ENCODE measurements at places on chromosomes 2 and 18.

DNA sequence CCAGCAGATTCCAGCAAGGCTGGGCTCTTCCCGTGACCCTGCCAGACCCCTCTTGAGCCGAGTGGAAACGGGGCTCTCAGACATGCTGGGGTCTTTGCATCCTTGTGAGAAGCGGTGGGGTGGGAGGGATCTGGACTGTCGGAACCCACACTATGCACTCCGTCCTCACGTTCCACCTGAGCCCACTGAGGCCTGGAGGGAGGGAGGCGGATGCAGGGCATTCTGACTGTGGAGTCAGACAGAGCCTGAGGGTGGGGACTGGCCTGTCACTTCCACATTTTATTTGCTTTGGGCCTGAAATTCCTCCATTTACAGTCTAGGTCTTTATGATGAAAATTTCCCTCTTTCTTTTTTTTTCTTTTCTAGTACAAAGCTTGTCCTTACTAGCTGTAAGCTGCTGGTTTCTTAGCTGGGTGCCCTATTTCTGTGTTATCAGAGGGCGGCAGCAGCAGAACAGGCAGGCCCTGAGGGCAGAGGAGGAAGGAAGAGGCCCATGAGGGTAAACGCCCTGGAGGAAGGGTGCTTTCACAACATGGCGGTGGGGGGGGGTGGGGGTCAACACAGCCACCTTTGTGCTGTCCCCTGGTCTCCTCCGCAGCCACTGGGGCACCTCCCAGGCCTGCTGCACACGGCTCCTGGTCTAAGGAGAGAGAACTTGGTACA lies 373.5 kb upstream of the MYT1L start:
- no peak for DNase-seq

GRCh38 chr2:63545023-63545422 lies 43.3 kb downstream of the WDPCP start:
- DNase-seq: no peak

DNA sequence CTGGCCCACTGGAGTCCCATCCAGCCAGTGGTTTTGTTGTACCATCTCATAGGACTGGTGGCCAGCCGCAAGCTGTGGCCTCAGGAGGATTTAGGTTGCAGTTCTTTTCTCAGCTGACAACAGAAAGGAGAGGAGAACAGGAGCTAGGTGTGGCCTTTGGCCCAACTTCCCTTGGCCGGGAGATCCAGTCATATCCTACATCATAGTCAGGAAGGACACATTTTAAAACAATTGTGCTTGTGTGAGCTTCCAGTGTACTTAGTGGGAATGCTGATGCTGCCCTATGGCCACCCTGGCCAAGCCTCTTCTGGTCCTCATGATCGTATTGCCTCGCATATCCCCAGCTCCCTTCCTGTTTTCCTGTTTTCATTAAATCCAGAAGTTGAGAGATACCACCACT lies 98.1 kb downstream of the WDSUB1 start:
- no peak for DNase-seq

GRCh38 chr2:225274751-225275150 lies 124.8 kb upstream of the NYAP2 start:
- DNase-seq: peak; percentile 93

DNA sequence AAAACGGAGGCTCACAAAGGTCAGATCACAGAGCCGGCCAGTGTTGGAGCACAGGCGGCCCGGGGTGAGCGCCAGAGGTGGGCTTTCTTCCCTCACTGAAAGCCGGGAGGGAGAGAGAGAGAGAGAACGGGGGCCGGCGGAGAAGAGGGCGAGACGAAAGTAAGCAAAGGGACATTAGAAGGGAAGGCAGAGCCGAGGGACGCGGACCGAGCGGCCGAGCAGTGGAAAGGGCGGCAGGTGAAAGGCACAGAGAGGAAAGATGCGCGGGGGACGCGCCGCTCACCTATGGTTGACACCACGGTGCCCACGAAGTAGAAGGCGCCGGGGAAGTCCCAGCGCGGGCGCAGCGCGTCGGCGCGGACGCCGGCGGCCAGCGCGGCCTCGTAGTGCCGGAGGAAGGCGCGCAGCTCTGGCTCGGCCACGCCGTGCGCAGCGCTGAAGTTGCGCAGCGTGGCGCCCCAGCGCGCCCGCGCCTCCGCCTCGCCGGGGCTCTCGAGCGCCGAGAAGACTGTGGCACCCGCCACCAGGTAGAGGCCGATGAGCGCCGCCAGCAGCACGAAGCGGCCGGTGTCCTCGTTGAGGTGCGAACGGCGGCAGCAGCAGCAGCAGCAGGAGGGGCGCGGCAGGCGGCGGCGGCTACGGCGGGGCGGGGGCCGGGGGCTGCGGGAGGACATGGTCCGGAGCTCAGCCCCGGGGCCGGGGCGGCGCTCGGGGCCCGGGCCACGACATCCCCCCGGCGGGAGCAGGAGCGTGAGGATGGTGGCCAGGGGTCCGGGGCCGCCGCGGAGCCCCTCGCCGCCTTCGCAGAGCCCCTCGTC lies 166.9 kb downstream of the MSH2 start:
- peak; percentile 66 for DNase-seq

DNA sequence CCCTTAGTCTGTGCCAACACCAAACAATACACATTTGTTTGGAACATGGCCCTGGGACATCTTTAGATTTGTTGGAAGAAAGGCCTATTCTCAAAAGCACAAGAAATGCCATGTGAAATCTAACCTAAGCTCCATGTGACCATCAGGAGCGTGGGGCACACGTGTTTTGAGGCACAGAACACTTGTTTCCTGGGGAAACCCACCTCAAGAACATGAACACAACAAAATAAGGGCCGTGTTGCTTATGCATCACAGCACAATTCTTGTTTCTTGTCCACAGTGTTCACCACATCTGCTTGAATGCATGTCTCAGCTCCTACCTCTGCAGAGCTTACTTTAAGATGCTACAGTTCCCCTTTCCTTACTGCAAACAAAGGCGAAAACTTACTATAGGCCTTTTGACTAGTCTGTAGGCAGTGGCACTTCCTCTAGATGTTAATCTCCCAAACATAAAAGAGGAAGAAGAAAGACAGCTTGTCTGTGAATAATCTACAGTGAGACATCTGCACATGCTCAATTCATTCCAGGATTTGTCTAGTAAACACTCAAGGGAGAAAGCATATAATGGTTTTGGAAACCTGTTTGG lies 165.0 kb downstream of the ANKRD44 start:
- peak; percentile 3 for DNase-seq

DNA sequence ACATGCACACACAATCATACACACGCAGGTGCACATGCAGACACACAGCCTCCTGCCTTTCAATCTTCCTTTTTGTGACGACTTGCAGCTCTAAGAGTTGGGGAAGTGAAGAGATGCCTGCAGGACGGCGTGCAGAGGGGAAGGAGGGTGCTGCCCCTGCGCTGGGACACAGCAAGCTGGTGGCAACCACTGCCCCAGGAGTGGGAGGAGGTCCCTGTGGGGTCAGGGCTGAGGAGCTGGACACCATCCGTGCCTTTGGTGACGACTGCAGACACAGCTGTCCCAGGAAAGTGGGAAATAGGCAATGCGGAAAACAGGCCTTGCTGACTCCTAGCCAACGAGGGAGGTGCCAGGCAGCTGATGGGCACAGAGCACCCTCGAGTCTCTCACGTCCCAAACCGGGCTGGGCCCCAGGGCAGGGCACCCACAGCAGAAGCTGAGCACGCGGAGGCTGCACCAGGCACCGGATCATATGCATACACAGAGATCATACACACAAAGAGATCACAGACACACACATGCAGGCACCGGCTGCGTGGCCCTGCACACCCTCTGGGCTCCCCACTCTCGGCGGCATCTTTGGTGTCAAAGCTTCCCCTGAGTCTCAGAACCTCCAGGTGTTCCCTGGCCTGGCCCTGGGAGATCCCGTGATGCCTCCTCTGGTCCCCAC lies 146.1 kb downstream of the PXDN start:
- no peak for DNase-seq

- DNase-seq: peak; percentile 63
Measured at GRCh38 chr2:174697255-174697654, 67.0 kb downstream of the CHRNA1 start.

DNA sequence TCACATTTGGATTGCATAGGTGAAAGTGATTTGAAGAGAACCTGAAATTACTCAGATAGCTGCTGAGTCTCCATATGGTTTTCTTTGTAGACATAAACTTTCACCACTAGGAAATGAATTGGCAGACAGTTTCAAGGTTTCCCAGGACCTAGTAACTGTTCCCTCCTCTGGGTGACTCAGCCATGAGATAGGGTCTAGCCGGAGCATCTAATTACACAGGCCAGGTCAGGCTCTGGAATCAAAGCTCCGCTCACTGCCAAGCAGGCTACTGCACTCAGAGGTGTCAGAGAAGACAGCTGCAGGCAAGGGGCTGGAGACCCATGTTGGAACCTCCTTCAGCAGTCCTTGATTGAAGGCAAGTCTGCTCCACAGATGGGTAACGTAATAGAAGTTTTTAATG lies 429.2 kb downstream of the TNS1 start:
- no peak for DNase-seq

- DNase-seq: no peak
Measured at GRCh38 chr2:156590085-156590739, 154.0 kb downstream of the GPD2 start.

DNA sequence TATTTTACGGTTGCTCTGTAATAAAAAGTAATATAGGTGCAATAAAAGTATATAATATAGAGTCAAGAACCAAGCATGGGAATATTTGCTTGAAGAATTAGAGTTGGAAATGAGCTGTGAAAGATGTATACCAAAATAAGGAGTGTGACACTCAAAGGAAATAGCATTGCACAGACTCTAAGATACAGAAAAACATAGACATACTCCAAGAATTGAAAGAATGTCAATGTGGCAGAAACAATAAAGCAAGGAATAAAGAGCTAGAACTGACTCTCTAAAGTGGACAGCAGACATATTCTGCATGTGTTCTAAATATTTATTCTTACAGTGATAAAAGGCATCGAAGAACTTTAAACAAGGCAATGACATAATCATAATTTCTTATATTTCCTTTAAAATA lies 561.1 kb upstream of the SETBP1 start:
- DNase-seq: no peak
